Vagina (tissue), 2 donors: ENCODE measurements at places on chromosomes 1 and 21.

DNA sequence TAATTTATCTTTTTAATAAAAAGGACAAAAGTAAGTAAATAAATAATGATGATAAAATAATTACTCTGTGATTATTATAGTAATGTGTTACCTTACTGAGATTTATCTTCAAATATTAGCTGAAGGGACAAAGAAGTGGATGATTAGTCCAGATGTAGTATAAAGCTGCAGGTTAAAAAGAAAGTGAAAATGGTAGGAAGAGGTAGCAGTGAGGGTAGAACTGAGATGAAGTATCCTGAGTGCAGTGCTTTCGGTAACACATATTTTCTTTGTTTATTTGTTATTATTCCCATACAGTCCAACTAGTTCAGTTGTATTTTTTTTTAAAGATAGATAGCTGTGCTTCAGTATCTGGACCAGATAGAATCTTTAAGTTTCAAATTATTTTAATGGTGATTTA is 1203.5 kb downstream of the NCAM2 start:
- DNase-seq, result no peak

DNA sequence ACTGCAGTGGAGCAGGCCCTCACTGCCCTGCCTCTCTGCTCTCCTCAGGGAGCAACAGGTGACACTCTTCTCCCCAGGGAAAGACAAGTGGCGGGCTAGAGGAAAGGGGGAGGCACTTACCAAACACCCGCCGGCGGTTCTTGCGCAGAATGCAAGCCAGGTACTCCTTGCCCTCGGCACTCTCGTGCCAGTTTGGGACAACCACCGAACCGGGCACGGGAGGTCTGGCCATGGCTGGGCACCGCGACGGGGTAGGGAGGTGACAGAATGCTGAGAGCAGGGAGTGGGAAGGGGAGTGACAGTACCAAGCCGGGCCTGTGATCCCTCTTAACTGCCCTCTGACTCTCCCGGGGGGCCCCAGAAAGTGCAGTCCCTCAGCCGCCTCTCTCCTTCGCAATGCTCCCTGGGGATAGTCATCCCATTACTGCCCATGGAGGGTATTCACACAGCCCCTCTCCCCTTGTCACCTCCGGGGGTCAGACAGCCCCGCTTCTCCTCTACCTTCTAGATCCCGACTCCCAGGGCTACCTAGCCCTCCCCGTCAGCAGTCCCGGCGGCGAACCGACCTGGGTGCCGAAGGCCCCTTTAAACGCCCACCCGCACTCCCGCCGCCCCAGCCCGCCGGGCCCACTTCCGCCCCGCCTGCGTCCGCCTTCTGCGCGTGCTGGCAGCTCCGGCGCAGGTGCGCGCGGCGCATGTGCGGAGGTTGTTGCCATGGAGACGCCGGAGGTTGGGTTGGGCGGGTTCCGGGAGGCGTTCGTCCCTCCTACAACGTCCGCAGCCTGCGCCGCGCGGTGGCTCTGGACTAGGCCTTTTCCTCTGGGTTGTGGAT is at the start of gene CPLANE2:
Gene CPLANE2, minus strand, starts transcription at position 673 of the 832 bp plus-strand sequence. Its CDS starts 441 bp downstream, at position 232.
- DNase-seq, result no peak

- DNase-seq, result no peak
Measured at GRCh38 chr1:45172005-45172404, 34.4 kb downstream of the ZSWIM5 start.

DNA sequence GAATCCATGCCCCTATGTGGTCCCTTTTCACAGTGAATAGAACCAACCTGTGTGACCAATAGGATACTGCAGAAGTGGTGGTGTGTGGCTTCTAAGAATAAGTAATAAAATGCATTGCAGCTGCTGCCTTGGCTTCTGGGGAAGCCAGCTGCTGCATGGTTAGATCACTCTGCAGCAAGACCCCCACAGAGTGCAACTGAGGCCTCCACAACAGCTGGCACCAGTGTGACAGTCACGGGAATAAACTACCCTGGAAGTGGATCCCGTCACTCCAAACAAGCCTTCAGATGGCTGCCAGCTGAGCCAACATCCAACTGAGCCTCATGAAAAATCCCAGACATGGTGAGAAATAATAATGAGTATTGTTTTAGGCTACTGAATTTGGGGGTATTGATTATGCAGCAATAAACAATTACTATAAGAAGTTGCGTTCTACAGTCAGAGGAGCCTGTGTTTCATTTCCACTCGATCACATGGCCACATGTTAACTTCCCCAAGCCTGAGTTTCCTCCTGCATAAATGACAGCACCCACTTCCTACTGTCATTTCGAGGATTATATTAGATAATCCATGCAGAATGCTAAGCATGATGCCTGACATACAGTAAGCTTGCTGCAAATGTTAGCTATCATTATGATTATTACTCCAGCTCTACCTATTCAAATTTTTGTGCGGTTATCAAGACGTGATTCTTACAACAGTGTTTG is 20.8 kb upstream of the COG2 start:
- no peak for DNase-seq

DNA sequence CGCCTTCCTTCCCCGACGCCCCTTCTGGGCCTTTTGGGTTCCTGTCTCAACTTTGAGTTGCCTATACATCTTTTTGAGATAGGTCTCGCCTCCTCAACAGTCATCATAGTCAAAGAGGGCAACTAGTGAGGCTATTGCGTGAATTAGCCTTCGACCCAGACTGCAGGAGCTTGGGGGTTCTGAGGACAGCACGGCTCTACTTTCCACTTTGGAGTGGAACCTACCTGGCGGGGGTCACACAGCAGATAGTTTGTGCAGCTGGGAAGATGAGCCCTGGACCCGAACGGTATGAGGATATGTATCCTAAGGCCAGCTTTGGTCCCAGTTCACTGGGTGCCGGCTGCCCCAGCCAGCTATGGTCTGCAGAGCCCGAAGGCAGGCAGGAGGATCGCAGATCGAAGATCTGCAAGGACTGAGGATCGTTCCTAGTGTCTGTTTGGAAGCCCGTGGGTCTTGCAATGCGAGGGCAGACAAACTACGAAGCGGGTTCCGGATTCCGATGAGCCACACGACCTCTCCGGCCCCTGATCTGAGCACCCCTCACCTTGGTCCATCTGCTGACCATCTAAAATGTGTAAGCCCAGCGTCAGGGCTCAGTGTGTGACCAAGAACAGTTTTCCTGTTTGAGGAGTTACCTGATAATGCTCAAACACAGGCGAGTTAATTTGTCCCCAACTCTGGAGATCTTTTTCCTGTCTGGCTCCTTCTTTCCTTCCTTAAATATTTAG is 8.1 kb downstream of the FOXD2 start:
- no peak for DNase-seq

DNA sequence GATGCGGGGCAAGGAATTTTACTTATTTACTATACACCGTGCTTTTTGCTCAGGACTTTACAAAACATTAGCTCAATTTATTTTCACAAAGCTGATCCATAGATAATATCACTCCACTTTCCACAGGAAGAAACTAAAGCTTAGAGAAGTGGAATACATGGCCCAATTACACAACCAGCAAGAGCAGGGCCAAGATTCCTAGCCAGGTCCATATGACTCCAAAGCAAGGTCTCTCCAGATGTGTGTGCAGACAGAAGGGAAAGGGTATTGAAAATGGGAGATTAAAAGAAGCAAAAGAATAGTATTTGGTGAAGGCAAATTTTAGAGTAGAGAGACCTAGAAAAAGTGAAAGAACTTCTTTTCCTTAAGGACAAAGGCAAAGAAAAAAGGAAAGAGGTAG is 30.4 kb downstream of the RGS8 start:
- no peak for DNase-seq

- DNase-seq, result no peak
Measured at GRCh38 chr1:234176000-234176399, 197.3 kb upstream of the COA6 start.

DNA sequence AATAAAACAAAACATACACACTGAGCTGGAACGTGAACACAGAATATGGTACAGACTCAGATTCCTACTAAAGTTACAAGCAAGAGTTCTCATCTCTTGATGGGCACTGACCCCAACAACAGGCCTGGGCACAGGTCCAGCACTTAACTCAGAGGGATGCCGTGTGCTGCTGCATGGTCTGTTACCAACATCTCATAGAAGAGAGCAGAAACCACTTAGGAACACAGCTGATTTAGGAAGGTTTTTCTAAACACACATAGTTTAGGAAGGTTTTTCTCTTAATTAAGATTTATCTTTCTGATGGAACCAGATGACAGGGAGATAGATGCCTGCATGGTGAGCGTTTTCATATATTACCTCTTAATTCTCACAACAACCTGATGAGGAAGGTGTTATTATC is 1.5 kb downstream of the GCLM start:
- no peak for DNase-seq

DNA sequence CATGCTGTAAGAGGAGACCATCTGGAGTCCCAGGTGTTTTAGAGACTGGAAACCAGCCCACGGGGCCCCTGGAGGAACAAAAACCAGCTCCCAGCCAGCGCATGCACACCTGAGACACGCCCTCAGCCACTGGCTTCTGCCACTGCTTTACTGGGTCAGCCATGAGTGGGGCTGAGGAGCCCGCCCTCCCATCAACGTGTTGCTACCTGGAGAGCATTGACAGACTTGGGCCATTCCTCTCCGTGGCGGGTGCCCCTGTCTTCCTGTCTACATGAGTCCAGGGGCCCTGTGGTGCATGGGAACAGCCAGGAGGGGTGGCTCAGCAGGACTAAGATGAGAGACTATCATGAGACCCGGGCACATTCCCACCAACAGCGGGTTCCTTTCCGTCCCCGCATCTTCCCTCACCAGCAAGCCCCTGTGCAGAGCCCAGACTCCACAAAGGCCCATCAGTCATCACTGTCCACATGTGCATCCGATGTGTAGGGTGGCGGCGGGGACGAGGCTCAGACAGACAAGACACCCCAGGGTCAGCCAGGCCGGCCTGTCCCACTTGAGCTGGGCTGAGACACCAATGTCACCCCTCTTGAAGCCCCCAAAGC is 45.4 kb upstream of the POFUT2 start:
- DNase-seq, result no peak

DNA sequence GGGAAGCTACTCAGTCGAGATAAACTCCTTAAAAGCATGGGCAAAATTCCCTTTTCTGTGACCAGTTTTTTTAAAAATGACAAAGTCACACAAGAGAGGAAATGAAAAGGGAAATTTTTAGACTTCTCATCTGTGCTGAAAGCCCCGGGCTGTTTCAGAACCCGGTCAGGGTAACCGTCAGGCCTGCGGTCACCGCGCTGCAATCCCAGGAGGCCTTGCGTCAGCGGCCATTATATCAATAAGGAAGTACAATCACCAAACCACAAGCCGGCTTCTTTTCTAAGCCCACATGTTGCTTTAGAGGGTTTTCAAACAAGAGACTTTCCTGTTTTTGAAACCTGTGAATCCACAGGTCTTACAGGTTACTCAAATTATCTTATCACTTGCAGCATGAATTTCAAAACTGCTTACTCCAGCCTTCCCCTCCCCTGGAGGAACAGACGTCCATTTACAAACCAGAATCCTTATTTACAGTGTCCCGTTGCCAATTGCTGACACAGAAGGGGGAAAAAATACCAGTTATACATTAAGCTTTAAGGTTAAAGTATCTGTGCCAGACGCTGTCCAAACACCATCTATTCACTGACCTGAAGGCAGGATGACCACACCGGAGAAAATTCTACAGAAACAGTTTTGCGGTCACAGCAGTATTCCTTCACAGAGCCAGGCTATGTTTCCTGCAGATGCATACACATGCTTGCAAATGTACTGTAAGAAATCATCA is 165.3 kb downstream of the TOMM20 start:
- DNase-seq, result no peak

- no peak for DNase-seq
Measured at GRCh38 chr21:35070436-35070835, 21.3 kb upstream of the RUNX1 start.

DNA sequence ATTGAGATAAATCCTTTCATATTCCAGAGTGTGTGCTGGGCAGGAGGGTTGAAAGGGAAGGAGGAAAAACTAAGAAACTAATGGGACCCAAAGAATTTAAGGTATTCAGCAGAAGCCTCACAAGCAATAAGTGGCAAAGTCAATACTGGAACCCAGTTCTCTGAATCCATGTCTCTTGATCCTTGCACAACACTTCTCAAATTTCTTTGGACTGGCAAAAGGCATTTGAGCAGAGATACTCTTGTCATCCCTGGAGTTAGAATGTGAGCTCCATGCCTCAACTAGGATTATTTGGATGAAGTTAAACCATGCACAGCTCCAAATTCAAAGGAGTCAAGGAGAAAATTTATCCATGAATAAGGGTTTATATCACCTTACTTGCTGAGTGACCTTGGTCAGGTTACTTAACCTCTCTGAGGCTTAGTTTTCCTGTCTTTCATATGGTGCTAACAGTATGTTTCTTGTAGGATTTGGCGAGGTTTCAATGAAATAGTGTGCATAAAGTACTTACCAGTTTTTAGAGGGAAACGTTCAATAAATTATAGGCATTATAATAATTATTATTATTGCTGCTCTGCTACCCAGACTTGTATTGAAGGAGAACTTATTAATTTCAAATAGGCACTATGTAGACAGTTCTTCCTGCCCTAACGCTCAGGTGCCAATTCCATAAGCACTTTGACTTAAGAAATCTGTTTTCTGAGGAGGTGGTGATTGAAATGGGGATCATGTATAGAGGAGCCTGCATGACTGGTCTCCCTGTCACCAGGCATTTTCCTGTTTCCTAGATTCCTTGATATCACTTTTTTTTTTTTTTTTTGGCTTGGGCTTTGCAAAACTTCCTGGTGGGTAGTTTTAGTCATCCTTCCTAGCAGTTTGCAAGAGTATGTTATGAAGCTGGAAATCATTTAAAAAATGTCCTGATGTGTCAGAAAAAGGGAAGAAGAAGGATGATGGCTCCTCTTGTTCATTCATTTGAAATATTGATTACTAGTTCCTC is 125.0 kb upstream of the JUN start:
- DNase-seq, result no peak

- no peak for DNase-seq
Measured at GRCh38 chr1:17553975-17554700, 14.6 kb downstream of the ARHGEF10L start.

- no peak for DNase-seq
Measured at GRCh38 chr1:216332003-216332402, 91.2 kb downstream of the USH2A start.

- DNase-seq, result no peak
Measured at GRCh38 chr1:23325393-23325792, 18.7 kb downstream of the HNRNPR start.

- no peak for DNase-seq
Measured at GRCh38 chr1:2583331-2583791, 3.2 kb upstream of the PRXL2B start.

GRCh38 chr21:17818186-17819113 is 706 bp downstream of the C21orf91 start:
- DNase-seq, result no peak

DNA sequence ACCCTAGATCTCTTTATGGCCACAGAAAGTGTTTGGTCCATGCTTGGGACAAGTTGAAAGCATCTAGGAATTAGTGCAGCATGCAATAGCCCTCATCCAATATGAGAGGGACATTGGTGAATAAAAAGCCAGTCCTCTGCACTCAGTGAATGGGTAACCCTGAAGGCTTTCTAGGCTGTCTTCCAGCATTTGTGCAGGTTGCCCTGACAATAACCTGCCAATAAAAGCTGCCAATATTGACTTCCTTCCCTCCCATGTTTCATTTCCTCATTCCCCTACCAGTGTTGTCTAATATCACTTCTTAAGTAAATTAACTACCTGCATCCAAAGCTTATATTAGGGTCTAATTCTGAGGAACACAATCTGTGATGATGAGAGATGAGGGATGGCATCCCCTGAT is 563.6 kb upstream of the NEGR1 start:
- DNase-seq, result no peak

- no peak for DNase-seq
Measured at GRCh38 chr21:17819877-17820229, 697 bp upstream of the C21orf91 start.
